ENCODE measurements at places on chromosomes 5 and 9.

DNA sequence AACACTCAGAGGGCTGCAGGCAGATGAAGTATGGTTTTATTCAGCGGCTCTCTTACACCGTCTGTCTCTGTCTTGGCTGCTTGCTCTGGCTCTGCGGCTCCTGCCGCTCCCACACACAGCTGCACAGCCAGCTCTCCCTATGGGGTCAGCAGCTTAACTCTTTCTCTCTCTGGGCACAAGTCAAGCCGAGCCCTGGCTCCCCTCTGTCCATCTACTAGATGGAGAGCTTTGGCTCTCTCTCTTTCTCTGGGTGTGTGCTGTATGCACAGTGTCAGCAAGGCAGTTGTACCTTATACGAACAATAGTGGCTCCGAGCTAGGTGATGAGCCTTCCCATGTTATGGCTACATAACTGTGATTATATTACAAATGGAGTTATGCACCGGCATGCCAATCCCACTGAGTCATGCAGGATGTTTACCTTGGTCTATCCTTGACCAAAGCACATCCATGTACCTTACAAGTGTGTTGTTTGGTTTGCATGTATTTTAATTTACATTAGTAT is 19.3 kb upstream of the PPP2CA start:
- no peak for DNase-seq

- DNase-seq: no peak
These were observed 8.6 kb downstream of the MLANA start for GRCh38 chr9:5899292-5899691.

- no peak for DNase-seq
These were observed at the start of gene TRAF1 for GRCh38 chr9:120926397-120926928. TSS of gene TRAF1 (minus strand) at chr9:120926796. CDS start at chr9:120926075, 721 bp downstream.

DNA sequence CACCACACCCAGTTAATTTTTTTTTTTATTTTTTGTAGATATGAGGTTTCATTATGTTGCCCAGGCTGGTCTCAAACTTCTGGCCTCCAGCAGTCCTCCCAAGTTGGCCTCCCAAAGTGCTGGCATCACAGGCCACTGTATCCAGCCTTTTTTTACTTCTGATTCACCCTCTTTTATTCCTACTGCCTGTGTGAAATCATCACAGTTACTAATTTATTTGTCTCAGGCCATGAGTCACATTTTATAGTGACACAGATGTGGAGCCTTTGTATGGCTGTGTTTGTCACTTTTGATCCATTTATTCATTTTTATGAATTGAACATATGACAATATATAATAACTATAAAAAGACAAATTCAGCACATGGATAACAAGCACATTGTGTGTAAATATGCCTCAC is 67.1 kb upstream of the SNX2 start:
- DNase-seq: no peak

DNA sequence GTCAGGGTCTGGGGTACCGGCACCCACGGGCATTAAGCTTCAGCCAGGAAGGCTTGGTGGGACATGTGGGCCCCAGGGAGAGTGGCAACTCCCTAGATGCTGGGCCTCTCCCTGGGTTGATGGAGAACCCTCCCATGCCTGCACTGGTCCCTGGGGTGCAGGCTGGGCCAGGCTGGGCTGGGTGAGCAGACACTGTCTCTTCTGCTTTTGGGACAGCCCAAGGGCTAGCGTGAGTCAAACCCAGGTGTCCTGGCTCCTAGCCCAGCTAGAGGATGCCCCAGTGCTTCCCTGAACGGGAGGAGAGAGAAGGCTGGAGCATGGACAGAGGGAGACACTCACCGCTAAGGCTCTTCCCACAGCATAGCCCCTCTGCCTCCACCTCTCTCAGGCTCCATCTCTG is 5.7 kb upstream of the AQP7 start:
- DNase-seq: no peak

GRCh38 chr9:95507464-95508241 is 9.1 kb downstream of the PTCH1 start:
- no peak for DNase-seq

DNA sequence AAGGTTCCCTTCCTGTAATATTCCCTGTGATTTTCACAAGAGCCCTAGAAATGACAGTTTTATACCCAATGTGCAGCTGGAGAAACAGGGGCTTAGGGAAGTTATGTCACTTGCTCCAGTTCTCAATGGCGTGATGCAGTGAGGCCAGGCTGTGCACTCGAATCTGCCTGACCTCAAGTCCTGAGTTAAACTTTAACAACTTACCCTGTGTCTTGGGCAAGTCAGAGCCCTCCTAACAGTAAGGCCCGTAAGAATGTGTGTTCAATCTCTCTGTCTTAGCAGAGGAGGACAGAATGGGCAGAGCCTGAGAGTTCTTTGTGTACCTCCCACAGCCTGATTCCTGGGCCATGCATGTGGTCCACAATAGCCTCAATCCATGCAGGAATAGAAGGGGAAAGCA is 181.1 kb downstream of the TRIM32 start:
- DNase-seq: no peak

- DNase-seq: no peak
These were observed 221.3 kb upstream of the DAPK1 start for GRCh38 chr9:87276327-87276841.

GRCh38 chr5:43694027-43694426 is 91.0 kb downstream of the NNT start:
- no peak for DNase-seq

GRCh38 chr5:139133282-139133681 is 64.9 kb downstream of the SIL1 start:
- no peak for DNase-seq

- no peak for DNase-seq
These were observed 343.7 kb downstream of the RAB3C start for GRCh38 chr5:58926541-58926935.

Measured in effector memory CD4-positive, alpha-beta T cell (primary cell).